ENCODE measurements at places on chromosomes 3 and 15.

DNA sequence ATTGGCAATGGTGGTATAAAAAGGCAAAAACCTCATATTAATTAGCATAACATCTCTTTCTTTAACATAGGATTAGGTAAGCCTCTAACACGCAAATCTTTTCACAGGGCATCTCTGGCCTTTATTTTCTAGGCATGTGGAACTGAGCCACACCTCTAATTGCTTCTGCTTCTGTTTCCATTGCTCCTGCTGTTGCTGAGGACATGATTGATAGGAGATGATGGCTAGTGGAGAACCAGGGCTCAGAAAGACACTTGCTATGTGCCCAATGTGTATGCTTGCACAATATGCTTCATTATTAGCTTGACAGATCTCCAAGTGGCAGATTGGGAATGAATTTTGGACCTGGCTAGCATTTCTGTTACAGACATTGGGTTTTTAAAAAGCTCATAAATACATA is 114.5 kb downstream of the EPHA3 start:
- DNase-seq, result no peak

- no peak for DNase-seq
Observed at GRCh38 chr15:99100245-99101173, 4.4 kb upstream of the SYNM start.

GRCh38 chr3:22582266-22582665 is 620.9 kb upstream of the UBE2E2 start:
- no peak for DNase-seq

DNA sequence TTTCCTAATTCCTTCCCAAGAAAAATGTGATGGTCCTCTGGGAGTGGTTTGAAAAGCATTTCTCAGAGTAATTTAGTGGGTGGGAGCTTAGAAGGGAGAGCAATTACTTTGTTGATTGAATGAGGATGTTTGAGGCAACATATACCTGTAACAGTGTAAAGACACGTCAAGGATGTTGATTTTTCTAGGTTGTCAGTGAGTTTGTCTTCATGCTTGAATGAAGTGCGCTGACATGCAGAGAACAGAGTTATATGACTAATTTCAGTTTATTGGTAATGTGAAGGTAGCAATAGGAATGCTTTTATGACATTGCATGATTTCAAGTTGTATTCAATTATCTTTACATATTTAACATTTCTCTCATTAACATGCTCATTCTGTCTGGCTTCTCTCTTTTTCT is 286.9 kb downstream of the NFKBIZ start:
- no peak for DNase-seq

DNA sequence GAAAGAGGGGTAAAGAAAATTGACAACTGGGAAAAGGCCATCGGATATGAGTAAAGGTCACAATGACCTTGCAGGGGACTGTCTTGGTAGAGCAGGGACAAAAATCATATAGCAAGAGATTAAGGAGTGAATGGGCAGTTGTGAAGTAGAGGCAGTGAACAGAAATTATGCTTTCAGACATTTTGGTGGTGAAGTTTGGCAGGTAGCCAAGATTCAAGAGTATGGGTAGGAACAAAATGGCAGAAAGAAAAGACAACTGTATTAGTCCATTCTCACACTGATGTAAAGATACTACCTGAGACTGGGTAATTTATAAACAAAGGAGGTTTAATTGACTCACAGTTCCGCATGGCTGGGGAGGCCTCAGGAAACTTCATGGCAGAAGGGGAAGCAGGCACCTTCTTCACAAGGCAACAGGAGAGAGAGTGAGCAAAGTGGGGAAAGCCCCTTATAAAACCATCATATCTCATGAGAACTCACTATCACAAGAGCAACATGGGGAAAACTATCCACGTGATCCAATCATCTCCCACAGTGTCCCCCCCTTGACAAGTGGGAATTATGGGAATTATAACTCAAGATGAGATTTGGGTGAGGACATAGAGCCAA is 84.0 kb downstream of the CGNL1 start:
- DNase-seq, result no peak

GRCh38 chr15:83039206-83039605 is 27.8 kb upstream of the C15orf40 start:
- DNase-seq, result no peak

GRCh38 chr3:13420831-13421765 is 976 bp upstream of the NUP210 start:
- peak; percentile 65 for DNase-seq

- DNase-seq, result peak; percentile 2
Observed at GRCh38 chr3:192444096-192444790, 283.1 kb downstream of the FGF12 start.

GRCh38 chr15:44188795-44189194 is 6.3 kb downstream of the FRMD5 start:
- no peak for DNase-seq

GRCh38 chr3:48465531-48466378 is 19.2 kb downstream of the ATRIP start:
- peak; percentile 46 for DNase-seq

DNA sequence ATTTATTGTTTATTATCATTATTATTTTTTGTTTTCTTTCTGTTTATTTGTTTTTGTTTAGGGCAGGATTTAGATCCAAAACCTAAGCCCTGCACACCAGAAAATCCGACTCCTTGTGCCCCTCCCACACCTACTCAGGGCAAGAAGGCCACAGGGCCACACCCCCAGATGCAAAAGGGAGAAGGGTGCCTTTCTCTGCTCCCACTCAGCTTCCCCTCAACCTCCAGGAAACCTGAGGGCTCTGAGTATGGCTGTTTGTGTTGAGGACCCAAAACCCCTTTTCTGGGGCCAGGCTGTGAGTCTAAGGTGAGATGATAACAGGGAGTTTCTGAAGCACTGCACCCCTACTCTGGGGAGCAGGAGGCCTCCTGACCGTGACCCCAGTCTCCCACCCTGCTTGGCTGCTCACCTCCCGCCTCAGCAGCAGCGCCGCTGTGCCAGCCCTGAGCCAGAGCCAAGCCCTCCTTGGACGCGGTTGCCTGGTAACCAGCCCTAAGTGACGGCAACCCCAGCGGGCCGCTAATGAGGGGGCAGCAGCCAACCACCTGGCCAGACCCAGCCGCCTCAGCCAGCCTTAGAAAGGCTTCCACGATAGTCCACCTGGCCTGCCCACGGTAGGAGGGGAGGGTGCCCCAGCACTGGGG is 6.4 kb upstream of the C15orf39 start:
- no peak for DNase-seq

- DNase-seq, result no peak
Observed at GRCh38 chr15:83919319-83919830, 265.5 kb downstream of the ADAMTSL3 start.

DNA sequence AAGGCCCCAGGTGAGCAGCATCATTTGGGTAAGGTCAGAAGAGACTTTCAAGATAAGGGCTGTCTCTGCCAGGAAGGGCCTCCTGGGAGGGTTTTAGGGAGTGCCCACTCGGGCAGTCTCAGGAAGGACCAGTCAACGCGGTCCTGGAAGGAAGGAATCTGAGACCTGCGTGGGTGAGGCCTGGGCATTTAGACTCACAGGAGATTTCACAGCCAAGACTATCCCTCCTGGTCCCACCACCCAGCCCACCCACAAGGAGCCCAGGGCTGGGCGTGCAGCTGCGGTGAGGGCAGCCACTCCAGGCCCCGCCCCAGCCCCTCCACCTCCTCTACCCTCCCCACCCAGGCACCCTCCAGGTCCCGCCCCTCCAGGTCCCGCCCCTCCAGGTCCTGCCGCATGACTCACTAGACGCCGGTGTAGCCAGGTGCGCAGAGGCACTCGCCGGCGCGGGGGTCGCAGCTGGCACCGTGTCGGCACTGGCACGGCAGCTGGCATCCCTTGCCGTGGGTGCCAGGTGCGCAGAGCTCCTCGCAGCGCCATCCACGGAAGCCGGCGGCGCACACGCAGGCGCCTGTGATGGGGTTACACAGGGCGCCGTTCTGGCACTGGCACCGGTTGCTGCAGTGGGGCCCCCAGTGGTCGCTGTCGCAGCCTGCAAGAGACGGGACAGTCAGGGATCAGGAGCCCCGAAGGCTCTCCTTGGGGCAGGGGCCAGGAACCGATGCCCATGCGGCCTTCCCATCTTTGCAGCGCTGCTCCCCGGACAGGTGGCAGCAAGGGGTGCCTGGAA is 112.7 kb downstream of the RAB11A start:
- peak; percentile 52 for DNase-seq

GRCh38 chr3:73094129-73094528 is 32.7 kb downstream of the EBLN2 start:
- DNase-seq, result no peak

GRCh38 chr15:47737477-47737876 is 20.2 kb downstream of the SEMA6D start:
- DNase-seq, result no peak

All from effector CD8-positive, alpha-beta T cell (primary cell).